ENCODE measurements at places on chromosomes 13 and 19.

DNA sequence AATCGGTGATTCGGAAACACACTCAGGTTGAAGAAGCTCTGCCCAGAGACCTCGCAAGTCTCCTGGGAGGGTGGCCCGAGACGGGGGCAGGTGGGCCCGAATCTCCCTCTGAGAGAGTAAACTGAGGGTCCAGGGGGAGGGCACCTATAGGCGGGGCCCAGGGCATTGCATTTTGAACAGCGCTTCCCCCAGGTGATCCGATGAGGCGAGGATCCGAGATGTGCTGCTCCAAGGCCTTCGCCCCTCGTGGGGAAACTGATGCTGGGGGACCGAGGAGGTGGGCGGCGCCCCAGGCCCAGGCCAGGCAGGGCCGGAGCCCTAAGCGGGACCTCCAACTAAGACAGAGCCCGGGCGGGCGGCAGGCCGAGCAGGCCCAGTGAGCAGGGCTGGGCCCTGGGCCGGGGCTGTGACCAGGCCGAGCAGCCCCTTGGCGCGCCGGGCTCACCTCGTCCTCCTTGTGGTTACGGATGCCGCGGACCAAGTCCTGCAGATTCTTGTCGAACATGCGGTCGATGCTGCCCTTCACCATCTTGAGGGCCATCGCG lies 500 bp downstream of the AP3D1 start:
- DNase-seq: no peak

DNA sequence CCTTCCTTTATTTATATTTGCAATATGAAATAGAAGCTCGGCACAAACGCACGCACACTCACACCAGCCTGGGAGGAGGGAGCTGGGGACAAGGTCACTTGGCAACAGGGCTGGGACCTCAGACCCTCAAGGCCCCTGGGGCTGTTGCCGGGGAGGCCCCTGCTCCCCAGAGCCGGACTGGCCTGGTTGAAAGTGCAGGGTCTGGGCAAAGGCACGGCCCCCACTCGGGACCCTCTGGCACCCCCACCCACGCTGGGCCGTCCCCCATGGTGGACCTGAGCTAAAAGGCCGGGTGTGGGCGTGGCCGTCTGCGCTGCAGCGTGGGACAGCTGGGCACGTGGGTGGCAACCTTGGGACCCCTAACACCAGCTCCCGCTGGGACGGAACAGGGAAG lies 1.2 kb upstream of the TMEM86B start:
- DNase-seq: no peak

- DNase-seq: no peak
These were observed 1626.2 kb upstream of the PCDH20 start for GRCh38 chr13:63041640-63042414.

DNA sequence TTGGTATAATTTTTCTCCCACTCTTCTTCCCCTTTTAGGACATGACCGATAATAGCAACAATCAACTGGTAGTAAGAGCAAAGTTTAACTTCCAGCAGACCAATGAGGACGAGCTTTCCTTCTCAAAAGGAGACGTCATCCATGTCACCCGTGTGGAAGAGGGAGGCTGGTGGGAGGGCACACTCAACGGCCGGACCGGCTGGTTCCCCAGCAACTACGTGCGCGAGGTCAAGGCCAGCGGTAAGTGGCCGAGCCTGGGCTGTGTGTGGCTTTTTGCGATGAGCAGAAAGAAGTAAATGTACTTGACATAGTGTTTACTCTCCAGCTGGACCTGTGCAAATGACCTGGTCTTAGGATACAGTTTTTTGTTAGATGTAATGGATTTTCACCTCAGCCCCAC lies 102.5 kb downstream of the ARHGEF7 start:
- no peak for DNase-seq

Data from left ventricle myocardium inferior (tissue), 1 donor.